ENCODE measurements at places on chromosomes 1 and 21.

- peak; percentile 63 for DNase-seq
Measured at GRCh38 chr21:37435120-37435519, 68.5 kb downstream of the DYRK1A start.

- DNase-seq = no peak
Measured at GRCh38 chr1:31400393-31400792, 12.6 kb upstream of the SERINC2 start.

- DNase-seq = no peak
Measured at GRCh38 chr1:28835237-28835650, 23.3 kb downstream of the OPRD1 start.

DNA sequence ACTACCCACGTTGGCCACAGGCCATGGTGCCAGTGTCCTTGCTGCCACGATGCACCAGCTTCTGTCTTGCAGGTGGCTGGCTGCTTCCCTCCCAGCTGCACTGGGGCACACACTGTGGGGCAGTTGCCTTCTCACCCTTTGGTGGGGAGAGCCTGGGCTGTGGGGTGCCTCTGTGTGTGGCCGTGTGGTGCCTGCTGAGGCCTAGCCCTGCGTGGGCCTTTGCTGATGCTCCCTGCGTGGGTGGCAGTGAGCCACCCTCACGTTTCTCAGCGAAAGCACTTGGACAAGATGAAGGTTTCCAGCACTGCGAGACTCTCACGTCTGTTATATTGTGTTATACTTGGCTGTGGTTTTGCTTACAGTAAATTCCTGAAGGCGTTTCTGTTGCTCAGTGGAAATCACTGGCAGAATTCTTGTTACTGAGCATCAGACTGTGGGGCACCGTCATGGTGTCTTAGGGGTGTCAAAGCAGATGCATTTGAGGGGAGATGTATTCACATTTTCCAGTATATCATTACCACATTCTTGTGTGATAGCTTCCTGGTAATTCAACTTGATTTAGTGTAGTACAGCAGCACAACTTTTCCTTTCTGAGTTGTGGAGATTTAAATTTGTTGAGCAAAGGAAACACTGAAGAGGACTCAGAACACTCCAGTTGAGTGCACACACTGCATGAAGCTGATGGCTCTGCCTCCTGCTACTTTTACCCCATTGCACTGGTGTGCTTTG lies 124.7 kb downstream of the PCBP3 start:
- DNase-seq = no peak

- DNase-seq = no peak
Measured at GRCh38 chr1:206037581-206037980, 13.9 kb upstream of the CTSE start.

GRCh38 chr1:50106095-50106761 lies 2.5 kb upstream of the ELAVL4 start:
- no peak for DNase-seq

GRCh38 chr1:17502326-17502778 lies 37.1 kb upstream of the ARHGEF10L start:
- peak; percentile 28 for DNase-seq

GRCh38 chr21:38663282-38663681 lies 142.4 kb upstream of the ETS2 start:
- DNase-seq = no peak

DNA sequence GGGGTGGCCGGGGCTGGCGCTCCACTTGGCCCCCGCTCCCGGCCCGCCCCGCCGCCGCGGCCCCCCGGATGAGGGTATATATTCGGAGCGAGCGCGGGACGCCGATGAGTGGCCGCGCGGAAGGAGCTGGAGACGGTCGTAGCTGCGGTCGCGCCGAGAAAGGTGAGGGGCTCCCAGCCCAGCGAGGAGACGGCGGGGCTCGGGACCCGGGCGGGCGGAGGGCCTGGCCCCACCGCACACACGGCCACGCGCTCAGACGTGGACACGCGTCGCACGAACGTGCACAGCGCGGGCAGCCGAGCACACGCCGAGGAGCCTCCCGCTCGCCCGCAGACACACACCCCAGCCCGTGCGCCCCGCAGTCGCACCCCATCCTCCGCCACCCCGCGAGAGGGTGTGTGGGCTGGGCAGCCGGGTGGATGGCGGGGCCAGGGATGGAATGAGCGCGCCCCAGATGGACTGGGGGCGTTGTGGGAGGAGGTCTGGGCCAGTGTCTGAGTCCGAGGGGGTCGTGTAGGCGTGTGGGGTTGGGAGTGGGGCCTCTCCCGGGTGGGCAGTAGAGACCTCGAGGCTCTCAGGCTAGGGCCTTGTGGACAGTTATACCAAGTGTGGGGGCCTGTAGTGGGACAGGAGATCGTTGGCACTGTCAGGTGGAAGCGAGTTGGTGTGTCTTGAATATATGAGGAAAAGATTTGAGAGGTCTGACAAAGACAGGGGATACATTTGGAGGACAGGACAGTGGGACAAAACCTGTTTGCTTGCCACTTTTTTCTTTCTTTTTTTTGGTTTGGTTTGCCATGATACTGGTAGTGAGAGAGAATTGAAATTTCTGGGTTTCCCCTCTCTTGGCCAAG lies at the start of gene UAP1:
Gene UAP1, plus strand, starts transcription at position 107 of the 854 bp plus-strand sequence. CDS start 4,347 bp downstream, outside the sequence.
- DNase-seq = no peak

- DNase-seq = no peak
Measured at GRCh38 chr1:31425301-31426081, 12.5 kb downstream of the SERINC2 start.
